ENCODE measurements at places on chromosomes 6 and 20.

DNA sequence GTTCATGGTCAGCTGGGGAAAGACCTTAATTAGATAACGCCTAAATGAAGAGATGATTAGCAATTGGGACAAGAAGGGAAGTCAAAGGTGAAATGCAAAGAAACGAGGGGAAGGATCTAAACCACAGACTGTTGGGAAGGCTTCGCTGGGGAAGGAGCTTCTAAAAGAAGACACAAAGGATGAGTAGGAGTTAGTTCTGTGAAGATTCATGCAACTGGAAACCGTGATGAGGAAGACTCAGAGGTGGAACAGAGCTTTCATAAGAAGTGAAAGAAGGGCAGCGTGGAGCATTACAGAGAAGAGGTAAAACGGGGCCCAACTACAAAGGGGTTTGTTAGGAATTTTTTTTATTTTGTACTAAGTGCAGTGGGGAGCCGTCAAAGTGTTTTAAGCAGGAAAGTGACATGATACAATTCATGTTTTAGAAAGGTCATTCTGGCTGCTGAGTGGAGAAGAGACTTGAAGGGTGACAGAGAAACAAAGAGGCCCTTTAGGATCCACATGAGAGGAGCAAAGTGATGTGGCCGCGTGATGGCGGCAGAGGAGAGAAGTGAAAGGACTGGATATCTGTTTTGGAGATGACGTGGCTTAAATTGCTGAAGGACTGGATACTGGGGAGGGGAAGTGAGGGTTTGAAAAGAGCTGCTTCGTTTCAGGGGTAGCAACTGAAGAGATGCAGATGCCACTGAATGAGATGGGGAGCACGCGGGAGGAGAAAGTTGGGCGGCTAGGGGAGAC, 33.6 kb downstream of the TTI1 start:
- DNase-seq = no peak

- DNase-seq = no peak
Observed at GRCh38 chr20:20713244-20713765, 861 bp upstream of the RALGAPA2 start.

GRCh38 chr20:9342651-9343050, 171.7 kb upstream of the LAMP5 start:
- DNase-seq = no peak

DNA sequence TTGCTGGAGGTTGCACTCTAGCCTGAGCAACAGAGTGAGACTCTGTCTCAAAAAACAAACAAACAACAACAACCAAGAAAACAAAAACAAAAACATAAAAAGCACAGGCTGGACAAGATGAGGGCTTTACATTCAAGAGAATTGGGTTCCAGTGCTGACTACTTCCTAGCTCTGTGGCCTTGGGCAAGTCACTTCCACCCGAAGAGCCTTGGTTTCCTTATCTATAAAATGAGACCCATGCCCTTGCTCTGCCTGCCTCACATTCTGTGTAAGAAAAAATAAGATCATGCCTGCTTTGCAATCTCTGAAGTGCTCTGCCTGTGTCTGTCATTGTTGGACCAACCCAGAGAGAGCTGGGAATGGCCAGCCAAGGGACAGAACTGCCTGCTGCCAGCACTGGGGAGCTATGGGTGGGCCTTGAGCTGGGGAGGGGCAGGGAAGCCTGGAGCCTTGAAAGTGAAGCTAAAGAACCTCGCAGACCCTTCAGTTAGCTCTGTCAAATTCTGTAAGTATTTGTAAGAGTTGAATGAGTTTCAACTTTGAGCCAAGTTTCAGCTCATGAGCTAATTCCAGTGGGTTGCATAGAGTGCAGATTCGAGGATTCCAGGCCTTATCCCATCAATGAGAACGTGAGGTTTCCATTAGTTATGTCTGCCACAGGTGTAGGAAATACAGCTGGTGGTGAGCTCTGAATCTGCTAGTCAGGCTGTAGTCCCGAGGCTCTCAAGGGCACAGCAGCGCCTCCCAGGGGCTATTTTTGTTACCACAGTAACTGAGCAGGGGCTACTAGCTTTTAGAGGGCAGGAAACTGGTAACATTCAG, 93.2 kb downstream of the DLGAP4 start:
- peak; percentile 29 for DNase-seq

All from activated naive CD8-positive, alpha-beta T cell treated with anti-CD3 and anti-CD28 coated beads for 36 hours (primary cell).